Thymus (tissue), 14 donors: ENCODE measurements at places on chromosomes 2 and 18. TPM values are rescaled to one million over a fixed set of nuclear protein-coding genes. Genes with fewer than 3 reads are reported as not detected.

Gene SLC19A3
- total RNA-seq: 0.57 TPM

Gene LRATD1
- total RNA-seq: 2.1 TPM

Gene KIAA2012
- total RNA-seq: 0.19 TPM

DNA sequence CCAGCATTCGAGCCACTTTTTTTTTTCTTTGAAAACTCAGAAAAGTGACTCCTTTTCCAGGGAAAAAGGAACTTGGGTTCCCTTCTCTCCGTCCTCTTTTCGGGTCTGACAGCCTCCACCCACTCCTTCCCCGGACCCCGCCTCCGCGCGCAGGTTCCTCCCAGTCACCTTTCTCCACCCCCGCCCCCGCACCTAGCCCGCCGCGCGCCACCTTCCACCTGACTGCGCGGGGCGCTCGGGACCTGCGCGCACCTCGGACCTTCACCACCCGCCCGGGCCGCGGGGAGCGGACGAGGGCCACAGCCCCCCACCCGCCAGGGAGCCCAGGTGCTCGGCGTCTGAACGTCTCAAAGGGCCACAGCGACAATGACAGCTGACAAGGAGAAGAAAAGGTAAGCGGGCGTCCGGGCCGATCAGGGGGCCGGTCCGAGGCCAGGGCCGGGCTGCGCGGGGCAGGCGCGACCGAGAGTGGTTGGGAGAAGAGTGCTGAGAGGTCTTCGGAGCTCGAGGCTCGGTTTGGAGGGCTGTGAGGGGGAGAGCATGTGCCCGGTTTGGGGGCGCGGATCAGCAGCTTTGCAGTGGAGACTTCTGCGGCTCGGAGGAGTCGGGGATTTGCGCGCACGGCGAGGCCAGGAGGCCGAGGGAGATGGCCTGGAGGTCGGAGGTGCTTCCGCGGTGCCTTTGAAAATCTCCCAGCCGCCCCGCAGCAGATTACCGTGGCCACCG, 502 bp downstream of the EPAS1 start:
- no peaks in the 10 kb centered on the region for H3K36me3 ChIP-seq
- peaks cover 87% of the 10 kb centered on the region for H3K27me3 ChIP-seq
- H3K27ac ChIP-seq: peak overlapping the region; percentile 47
- H3K4me3 ChIP-seq: peak overlapping the region; percentile 70
- no peak for DNase-seq
- H3K4me1 ChIP-seq: peaks cover 8% of the 10 kb centered on the region

DNA sequence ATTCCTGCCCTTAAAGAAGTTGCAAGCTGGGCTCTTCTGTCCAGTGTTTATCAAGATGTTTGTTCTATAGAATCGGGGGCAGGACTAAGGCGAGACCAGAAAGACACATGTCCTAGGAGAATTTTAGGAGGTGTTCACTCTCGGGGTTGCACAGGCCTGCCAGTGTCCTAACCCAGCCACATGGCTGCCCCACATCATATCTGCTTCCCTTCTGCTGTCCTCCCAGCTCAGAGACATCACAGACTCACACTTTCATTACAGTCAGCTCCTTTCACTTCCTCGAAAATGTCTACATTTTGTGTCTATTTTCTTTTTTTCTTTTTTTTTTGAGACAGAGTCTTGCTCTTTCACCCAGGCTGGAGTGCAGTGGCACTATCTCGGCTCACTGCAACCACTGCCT, 10.7 kb upstream of the MRO start:
- no peaks in the 10 kb centered on the region for H3K27me3 ChIP-seq
- H3K36me3 ChIP-seq: no peaks in the 10 kb centered on the region
- H3K4me3 ChIP-seq: no peak overlapping the region
- no peak overlapping the region for H3K27ac ChIP-seq

GRCh38 chr2:66364495-66365333, 70.2 kb upstream of the MEIS1 start:
- H3K36me3 ChIP-seq: no peaks in the 10 kb centered on the region
- H3K4me3 ChIP-seq: no peak overlapping the region
- H3K27me3 ChIP-seq: no peaks in the 10 kb centered on the region
- H3K4me1 ChIP-seq: no peaks in the 10 kb centered on the region
- no peak for DNase-seq
- H3K27ac ChIP-seq: no peak overlapping the region

GRCh38 chr2:162126111-162126519, 25.9 kb downstream of the GCG start:
- DNase-seq: no peak
- H3K4me1 ChIP-seq: no peaks in the 10 kb centered on the region
- no peak overlapping the region for H3K4me3 ChIP-seq
- H3K36me3 ChIP-seq: no peaks in the 10 kb centered on the region

- no peak for DNase-seq
- H3K4me1 ChIP-seq: peaks cover 12% of the 10 kb centered on the region
- H3K4me3 ChIP-seq: no peak overlapping the region
- H3K27ac ChIP-seq: no peak overlapping the region
- H3K27me3 ChIP-seq: no peaks in the 10 kb centered on the region
Observed at GRCh38 chr2:203018181-203018580, 3.5 kb downstream of the NBEAL1 start.

- DNase-seq: no peak
- H3K36me3 ChIP-seq: no peaks in the 10 kb centered on the region
- H3K27me3 ChIP-seq: peaks cover 6% of the 10 kb centered on the region
- H3K4me3 ChIP-seq: no peak overlapping the region
- no peak overlapping the region for H3K27ac ChIP-seq
Observed at GRCh38 chr18:48167897-48168253, 237.4 kb upstream of the SMAD2 start.

DNA sequence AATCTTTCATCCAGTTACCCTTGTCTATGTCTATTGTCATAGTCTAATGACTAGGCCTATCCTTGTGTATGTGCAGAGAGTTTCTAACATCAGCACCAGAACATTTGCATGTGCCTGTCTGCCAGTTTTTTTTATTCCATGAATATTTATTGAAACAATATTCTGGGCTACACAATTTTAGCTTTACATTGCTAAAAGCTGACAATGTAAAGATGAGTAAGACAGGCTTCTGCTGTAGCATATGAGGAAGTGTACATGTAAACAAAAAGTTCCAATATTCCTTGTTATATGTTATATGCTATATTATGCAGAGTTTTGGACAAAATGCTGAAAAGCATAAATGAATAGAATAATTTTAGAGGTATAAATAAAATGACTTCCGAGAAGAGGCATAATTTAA, 357.7 kb downstream of the NYAP2 start:
- H3K4me3 ChIP-seq: no peak overlapping the region
- no peak overlapping the region for H3K27ac ChIP-seq
- H3K36me3 ChIP-seq: no peaks in the 10 kb centered on the region
- no peak for DNase-seq

DNA sequence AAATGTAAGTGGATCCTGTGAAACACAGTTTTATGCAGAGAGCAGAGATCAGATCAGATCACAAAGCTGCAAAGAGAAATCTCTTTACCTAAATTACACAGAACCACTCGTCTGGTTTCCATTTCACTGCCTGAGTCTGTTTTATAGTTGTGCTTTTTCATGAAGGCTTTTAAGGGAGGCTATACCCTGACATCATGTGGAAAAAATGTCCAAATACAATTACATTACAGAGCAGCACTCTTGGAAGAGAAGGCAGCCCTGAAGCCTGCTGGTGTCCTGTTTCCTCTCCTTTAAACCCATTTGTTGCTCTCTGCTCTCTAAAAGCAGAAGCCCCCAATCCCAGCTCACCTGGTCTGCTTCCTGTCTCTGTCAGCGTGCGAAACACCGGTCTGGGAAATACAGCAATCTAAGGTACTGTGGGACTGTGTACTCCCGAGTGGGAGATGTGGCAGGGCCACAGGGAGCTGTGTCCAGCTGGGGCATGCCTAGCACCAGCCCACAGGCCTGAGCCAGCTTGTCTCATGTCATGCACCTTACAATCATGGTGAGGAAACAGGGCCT, 24.8 kb upstream of the ZFP36L2 start:
- H3K4me1 ChIP-seq: no peaks in the 10 kb centered on the region
- H3K36me3 ChIP-seq: peaks cover 4% of the 10 kb centered on the region
- no peaks in the 10 kb centered on the region for H3K27me3 ChIP-seq
- DNase-seq: no peak
